ENCODE measurements at places on chromosomes 11 and 22. TPM values are rescaled to one million over a fixed set of nuclear protein-coding genes. Genes with fewer than 3 reads are reported as not detected.

Gene MS4A8
- not detected for total RNA-seq

Gene C11orf16
- total RNA-seq = not detected

Gene BEST1
- total RNA-seq = 2.4 TPM

Gene TENM4
- 11.6 TPM for total RNA-seq

Gene PKP3
- 208 TPM for total RNA-seq

Gene CHRM1
- total RNA-seq = not detected

Gene NEAT1
- 50.2 TPM for total RNA-seq

Gene NRIP3
- total RNA-seq = 1.00 TPM

Gene C11orf42
- not detected for total RNA-seq

Gene TPBGL
- total RNA-seq = not detected

Gene FGF19
- not detected for total RNA-seq

Gene OR51B4
- not detected for total RNA-seq

Gene MMP1
- total RNA-seq = 150 TPM

Gene PANX2
- 1.4 TPM for total RNA-seq

All from nasal cavity respiratory epithelium epithelial cell of viscerocranial mucosa (primary cell).